Stimulated activated CD8-positive, alpha-beta memory T cell treated with anti-CD3 and anti-CD28 coated beads, Interleukin-4, amount 100 ng/mL, for 24 hours (primary cell): ENCODE measurements at places on chromosomes 2 and 18.

- no peak for DNase-seq
Observed at GRCh38 chr2:120850551-120850950, 114.9 kb downstream of the GLI2 start.

DNA sequence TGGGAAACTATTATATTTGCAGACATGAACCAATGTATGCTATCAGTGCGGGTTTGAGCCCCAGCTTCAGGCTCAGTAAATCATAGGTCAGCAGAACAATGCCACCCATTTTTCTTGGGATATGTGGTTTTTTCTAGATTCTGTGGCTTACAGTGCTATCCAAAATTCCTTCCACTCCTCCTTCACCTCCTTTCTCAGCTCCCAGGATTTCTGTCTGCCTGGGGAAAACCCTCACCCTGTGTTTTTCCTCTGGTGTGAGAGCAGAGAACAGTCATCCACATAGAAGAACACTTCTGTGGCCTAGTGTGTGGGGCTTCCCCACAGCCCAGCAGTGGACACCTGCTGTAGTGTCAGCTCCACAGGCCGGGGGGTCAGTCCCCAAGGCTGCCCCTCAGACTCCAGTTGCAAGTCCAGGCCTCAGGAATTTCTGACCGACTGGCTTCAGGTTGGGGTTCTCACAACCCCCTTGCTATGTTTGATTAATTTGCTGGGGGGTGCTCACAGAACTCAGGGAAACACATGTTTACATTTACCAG lies 238.2 kb downstream of the LDLRAD4 start:
- DNase-seq, result no peak

DNA sequence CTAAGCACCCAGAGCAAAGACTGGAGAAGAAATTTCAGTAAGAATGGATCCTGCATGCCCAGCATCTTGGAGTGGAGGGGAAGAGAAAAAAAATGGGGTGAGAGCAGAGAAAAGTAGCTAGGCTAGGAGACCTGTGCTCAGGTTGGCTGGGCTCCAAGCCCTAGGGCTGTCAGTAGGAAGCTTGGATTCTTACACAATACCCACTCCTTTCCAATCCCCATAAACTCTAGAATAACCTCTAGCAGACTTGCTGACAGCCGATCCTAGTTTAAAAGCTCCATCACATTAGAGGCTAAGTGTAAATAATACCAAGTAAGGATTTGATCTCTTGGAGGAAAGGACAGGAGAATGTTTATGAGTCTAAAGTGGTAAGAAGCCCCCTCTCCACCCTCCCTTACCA lies 46.2 kb upstream of the NABP1 start:
- DNase-seq, result no peak

DNA sequence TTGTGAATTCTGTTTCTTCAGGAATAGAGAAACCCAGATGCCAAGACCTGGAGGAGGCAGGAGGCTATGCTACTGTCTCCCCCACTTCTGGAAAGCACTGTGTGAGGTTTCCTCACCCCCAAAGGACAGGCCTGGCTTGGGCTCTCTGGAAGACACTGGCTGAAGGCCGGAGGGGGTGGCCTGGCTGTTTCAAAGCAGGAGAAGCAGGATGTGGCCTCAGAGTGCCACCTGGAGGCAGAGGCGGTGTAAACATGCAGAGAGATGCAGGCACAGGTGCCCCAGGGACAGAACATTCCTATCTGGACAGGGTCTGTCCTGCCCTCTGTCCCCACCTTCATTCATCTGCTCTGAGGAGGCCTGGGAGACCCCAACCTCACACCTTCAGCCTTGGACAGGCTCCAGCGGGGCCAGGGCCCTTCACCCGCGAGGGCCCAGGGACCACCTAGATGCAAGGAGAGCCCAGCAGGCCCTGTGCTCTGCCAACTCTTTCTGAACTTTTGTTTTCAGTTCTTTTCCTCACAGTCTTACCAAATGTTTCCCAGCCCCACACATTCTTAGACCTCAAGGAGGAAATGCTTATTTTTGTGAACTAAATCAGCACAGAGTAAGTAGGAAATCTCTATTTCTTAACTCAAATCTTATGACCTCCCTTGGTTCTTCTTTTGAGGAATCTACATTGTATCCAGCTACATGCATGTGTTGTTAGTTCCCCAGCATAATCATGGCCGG lies 79.2 kb downstream of the LONRF2 start:
- DNase-seq, result peak; percentile 26

DNA sequence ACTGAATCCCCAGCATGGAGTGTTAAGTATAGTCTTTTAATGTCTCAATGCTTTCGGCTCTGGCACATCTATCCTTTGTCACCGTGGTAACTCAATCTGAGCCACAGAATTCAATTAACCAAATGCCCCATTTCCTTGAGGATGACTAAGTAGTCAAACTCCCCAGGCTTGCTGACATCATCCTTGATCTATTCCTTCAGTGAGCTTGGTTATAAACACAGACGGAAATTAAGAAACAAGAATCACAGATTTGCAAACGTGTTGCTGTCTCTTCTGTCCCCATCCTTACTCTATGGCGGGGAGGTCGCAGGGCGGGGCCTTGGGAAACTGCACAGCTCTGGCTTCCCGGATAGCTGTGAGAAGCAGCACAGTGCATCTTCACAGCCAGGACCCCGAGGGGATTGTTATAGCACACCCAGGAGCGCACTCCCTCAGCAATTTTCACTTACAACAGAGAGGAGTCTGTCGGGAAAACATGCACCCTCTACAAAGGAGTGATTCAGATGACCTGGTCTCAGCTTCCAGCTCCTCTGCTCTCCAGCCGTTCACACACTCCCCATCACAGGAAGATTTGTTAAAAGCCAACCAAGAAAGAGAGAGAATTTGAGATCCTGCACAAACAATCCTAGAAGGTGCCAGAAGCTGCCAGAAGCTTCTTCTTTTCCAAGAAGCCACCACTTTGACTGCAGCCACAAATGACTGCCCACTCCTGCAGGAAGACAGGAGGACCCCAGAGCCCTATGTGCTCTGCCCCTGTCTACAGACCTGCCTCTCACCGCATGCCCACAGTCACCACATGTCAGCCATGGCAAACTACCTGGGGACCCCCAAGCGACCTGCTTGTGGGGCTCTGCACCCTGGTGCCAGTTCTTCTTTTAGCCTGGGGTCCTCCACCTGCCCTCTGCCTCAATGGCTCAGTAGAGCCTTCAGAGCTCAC lies 44.9 kb upstream of the YWHAQ start:
- no peak for DNase-seq

DNA sequence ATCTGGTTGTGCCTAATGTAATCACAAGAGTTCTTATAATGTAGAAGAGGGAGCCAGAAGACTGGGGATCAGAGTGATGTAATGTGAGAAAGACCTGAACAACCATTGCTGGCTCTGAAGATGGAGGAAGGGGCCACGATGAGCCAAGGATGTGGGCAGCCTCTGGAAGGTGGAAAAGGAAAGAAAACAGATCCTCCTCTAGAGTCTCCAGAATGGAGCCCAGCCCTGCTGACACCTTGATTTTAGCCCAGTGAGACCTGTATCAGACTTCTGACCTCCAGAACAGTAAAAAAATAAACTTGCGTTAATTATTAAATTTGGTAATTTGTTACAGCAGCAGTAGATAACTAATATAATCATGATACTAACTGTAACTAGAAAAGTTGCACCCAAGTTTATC lies 3.1 kb downstream of the RBKS start:
- DNase-seq, result no peak

GRCh38 chr18:79554321-79554720 lies 125.3 kb upstream of the CTDP1 start:
- DNase-seq, result no peak

DNA sequence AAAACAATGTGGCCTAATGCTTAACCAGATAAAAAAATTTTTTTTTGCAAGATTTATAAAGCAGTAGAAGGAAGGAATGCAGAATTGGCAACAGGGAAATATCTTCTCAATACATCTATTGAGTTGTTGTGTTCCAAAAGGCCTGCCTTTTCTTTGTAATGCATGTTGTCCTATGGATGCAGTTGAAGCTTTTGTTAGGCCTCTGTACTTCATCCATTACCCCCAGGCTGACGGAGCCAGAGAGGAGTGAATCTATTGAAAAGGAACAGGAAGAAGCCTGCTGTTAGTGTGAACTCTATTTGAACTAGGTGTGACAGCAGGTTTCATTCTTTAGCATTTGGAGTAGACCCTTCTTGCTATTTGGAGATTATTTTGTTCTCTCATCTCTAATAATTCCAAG lies 56.5 kb downstream of the MTX2 start:
- no peak for DNase-seq

- no peak for DNase-seq
Observed at GRCh38 chr18:61765097-61765496, 127.7 kb downstream of the RNF152 start.

DNA sequence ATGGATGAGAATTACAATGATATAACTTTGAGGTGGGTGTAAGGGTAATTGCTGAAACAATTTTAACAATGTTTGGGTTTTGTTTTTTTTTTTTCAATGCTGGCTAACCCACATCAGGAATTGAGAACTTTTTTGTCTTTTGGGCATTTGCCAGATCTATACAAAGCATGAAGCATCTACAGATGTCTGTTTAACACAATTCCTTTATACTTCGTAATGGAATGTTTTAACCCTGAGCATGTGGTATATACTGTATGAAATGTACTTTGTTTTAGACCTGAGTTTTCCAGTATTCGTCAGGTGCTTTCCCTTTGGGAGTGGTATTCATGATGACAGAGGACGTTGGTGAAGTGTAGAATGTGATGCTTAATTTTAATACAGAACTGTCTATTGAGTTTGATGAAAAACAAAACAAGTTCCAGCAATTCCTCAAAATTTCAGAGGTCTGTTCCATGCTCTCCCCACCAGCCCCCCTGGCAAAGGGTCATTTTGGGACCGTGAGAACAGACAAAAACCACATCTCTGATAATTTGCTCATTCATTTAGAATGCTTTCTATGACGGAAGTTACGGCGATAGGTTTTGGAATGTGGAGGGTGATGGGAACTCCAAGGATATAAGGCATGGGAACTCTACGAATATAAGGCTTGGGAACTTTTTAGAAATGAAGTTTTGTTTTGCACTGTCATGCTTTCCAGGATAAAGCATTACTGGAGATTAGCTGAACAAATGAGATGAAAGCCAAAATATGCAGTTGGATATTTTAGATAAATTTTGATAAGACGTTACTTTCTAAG lies 14.1 kb downstream of the LIMS1 start:
- no peak for DNase-seq

DNA sequence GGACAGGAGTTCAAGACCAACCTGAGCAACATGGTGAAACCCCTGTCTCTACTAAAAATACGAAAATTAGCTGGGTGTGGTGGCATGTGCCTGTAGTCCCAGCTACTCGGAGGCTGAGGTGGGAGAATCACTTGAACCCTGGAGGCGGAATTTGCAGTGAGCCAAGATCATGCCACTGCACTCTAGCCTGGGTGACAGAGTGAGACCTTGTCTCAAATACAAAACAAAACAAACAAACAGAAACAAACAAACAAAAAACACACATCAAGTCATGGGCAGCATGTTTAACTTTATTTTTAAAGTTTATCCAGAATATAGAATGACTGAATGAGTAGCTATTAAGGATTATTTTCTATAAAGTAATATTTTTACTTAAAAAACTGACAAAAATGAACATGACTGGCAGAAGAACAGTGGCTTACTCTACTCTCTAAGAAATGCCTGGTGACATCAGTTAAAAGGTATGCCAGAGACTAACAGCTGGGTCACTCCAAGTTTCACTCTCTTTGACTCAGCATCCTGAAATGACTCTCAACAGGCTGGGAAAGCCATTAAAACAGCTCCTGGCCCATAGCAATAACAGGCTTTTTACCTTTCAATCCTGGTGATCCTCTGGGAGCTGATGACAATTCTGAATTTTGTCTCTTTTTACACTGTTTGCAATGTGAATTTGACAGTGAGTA lies 281.6 kb upstream of the STON1 start:
- DNase-seq, result no peak

GRCh38 chr2:18930971-18931370 lies 341.6 kb upstream of the NT5C1B start:
- DNase-seq, result no peak

- DNase-seq, result no peak
Observed at GRCh38 chr2:39503277-39503676, 66.2 kb upstream of the MAP4K3 start.
